ENCODE measurements at places on chromosomes 12 and 14. TPM values are rescaled to one million over a fixed set of nuclear protein-coding genes. Genes with fewer than 3 reads are reported as not detected.

DNA sequence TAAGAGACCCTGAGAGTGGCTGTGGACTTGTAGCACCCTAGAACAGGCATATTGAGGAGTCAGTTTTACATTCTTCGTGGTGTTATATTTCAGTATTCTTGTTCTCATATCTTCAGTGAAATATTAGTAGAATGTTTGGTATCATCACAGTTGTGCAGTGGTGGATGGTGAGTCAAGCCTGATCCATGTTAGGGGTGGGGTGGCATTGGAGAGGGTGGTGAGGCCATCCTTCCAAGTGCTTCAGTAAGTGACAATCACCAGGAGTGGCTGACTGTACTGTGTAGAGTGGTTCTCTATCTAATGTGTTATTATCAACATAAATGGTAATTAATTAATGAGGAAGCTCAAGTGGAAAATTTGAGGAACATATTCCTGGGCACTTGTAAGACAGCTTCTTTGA, 197.7 kb upstream of the SLC16A7 start:
- DNase-seq, result no peak

DNA sequence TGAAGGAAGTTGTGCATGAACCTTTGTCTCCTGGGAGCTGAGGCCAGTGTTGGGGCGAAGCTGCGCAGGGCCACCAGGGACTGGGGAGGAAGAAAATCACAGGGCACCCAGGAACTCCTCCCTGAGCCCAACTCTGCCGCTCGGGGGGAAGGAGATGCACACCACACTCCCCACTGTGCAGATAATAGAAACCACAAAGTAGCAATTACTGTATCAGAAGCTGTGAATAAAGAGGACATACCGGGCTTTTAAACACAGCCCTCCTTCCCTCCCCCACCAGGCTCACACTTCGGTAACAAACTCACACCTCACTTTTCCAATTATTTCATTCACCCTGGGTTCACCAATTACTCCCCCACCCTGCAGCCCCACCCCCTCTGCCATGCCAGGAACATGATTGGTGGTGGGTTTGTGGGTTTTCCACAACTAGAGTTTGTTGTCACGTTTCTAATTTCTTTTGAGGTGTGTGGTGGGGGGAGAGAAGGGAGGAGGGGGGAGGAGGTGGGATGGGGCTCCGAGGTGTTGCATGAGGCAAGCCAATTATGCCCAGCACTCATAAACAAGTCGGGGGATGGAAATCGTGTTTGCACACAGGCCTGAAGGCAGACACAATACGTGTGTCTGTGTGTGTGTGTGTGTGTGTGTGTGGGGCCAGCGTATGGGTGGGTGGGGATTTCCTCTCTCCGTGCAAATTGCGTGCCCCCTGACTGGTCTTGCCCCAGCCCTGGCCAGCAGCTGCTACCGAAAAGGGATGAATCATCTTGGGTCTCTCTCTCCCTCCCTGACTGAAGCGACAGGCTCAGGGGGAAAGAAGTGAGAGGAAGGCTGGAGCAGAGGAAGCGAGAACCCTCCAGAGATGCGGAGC, 103.3 kb downstream of the RBM19 start:
- DNase-seq, result no peak

RND1 gene
- not detected for total RNA-seq

- DNase-seq, result no peak
Measured at GRCh38 chr14:104249706-104250105, 111.3 kb downstream of the KIF26A start.

KIF26A gene
- total RNA-seq, result 3.0 TPM

GRCh38 chr12:132367071-132367851, 37.9 kb upstream of the GALNT9 start:
- DNase-seq, result no peak

DNA sequence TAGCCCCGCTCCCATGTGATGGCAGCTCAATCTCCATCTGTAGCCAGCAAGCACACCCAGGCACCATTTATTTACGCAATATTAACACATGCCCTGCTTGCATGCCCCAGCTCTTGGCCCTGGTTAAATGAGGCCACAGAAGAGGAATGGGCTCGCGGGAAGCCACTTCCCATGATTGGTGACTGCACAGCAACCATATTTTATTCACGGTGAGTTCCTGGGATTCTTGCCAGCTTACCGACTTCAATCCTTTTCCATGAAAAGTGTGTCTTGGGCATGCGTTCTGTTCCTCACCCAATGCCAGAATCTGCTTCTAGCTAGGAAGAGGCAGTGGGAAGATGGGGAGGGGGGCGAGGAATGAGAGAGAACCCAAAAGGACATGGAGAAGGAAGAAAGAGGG, 54.7 kb downstream of the PITPNM2 start:
- DNase-seq, result no peak

RARG gene
- 26.5 TPM for total RNA-seq

OR6C70 gene
- total RNA-seq, result not detected

- DNase-seq, result no peak
Measured at GRCh38 chr12:22088886-22089285, 42.9 kb downstream of the CMAS start.

TMCC3 gene
- 5.8 TPM for total RNA-seq

GRCh38 chr14:45135156-45135555, 574 bp upstream of the FANCM start:
- peak; percentile 57 for DNase-seq

- DNase-seq, result peak; percentile 74
Measured at GRCh38 chr14:90820958-90821357, 4.7 kb upstream of the TTC7B start.

GRCh38 chr12:130214686-130215395, 52.6 kb downstream of the FZD10 start:
- DNase-seq, result no peak

PRB2 gene
- total RNA-seq, result not detected

GRCh38 chr12:68805592-68806120, 2.3 kb upstream of the MDM2 start:
- no peak for DNase-seq

RAB15 gene
- total RNA-seq, result 5.4 TPM

DNA sequence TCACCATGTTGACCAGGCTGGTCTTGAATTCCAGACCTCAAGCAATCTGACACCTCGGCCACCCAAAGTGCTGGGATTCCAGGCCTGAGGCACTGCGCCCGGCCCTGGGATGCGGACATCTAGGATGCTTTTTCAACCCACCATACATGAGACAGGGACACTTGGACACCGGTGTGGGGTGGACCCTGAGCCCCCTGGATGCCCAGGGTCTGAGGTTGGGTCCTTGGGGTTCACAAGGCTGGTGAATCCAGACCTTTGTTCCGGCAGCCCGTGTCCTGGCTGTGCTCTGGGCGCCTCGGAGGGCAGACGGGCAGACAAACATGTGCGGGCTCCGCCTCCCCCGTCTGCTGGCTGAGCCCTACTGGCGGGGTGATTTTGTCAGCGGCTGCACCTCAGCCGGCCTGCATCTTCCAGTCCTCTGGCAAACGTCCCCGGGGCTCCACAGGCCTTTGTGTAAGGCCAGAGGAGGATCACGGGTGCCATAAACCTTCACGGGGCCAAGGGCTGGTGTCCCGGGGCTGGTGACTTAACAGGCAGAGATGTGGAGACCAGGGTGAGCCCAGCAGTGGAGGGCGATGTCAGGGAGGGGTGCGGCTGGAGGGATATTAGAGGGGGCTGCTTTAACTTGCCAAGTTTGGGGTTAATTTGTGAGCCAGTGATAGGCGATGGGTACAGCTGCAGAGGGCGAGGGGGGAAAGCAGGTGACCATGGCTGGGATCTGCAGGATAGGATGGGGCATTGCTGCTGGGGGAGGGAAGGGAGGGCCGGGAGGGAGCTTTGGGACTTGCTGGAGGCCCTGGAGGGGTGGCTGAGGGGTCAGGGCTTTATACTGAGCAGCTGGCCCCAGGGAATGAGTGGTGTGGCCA, 5.8 kb downstream of the ASPG start:
- peak; percentile 25 for DNase-seq

DNA sequence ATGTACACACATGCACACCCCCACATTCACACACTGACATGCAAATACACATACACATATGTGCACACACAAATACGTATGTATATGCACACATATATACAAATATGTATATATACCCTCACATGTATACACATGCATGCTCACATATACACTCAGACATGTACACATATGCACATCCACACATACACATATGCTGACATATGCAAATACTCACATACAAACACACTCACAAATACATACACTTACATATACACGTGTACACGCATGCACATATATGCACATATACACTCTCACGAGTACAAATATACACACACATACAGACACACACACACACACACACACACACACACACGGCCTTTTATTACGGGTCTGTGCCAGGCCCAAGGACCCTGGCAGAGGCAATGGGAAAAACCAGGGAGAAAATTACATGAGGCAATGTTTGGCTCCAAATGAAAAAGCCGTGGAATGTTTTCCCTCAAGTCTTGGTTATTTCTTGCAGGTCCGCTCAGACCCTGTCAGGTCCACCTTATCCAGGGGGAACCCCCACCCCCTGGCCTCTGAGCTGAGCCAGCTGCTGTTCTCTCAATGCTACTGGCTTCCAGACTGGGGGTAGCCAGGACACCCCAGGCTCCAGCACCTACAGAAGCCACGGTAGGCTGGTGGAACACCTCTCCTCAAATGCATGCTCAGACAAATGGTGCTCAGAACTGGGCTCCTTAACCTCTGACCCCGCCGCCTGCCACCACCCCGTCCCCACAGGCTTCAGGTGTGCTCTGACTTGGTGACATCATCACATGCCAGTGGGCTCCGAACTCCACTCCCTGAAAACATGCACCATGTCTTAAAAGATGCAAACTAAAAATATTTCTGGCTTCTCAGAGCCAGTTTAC, 54.7 kb downstream of the BCL11B start:
- no peak for DNase-seq

- peak; percentile 80 for DNase-seq
Measured at GRCh38 chr12:79737875-79738718, 47.3 kb upstream of the PAWR start.

DNA sequence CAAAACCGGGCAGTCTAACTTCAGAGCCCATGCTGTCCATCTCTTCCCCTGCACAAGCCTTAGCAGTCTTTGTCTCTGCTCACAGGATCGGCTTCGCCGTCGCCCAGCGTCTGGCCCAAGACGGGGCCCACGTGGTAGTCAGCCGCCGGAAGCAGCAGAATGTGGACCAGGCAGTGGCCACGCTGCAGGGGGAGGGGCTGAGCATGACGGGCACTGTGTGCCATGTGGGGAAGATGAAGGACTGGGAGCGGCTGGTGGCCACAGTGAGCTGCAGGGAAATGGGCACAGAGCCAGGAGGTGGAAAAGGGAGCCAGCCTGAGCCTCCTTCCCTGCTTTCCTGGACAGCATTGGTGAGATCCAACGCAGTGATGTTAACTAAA, 14.2 kb upstream of the CARMIL3 start:
- peak; percentile 50 for DNase-seq

COA8 gene
- 21.4 TPM for total RNA-seq

TRHDE gene
- 0.89 TPM for total RNA-seq

SAMD15 gene
- total RNA-seq, result 0.73 TPM

GRCh38 chr14:31362746-31363145, 57.6 kb downstream of the HEATR5A start:
- DNase-seq, result no peak

GRCh38 chr12:3076730-3077571, at the start of gene TSPAN9:
TSPAN9 (plus strand) TSS chr12:3077379; CDS start chr12:3201194, 123,815 bp downstream.
- peak; percentile 87 for DNase-seq

ACSS3 gene
- total RNA-seq, result 28.5 TPM

DNA sequence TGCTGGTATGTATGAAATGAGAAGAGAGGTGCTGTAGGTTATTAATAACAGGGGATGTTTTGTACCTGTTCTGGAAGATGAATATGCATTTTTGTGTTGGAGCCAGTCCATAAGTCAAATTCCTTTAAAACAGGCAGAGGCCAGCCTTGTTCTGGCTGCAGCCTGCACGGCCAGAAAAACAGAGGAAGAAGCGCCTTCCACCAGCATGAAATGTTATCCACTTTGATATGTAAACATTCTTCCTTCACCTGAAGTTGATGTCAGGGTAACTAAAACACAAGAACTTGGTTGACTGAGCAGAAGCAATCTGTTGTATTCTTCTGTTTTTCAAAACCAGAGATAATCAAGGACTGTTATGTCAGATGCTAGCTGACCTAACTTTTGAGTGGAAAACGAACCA, 237.9 kb upstream of the PLEKHG7 start:
- no peak for DNase-seq

- no peak for DNase-seq
Measured at GRCh38 chr14:66493750-66494149, 7.6 kb downstream of the CCDC196 start.

ARHGEF40 gene
- 171 TPM for total RNA-seq

DNA sequence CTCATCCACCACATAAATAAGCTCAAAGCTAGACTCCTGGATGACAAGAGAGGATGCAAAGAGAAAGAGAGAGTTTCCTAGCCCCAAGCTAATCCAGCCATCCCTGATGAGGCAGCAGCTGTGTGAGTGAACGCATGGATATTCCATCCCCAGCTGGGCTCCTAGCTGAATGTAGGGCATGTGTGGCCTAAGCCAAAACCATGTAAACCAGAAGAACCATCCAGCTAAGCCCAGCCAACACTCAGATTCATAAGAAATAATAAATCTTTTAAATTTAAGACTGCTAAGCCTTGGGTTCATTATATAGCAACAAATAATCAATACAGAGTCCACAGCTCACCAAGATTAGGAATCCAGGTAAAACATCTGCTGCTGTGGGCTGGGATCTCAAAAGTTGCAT, 94.3 kb downstream of the TNFAIP2 start:
- DNase-seq, result no peak

C3AR1 gene
- 8.8 TPM for total RNA-seq

GRCh38 chr12:106288494-106289195, 13.9 kb upstream of the TCP11L2 start:
- no peak for DNase-seq

GRCh38 chr14:62428429-62429203, 616.6 kb downstream of the KCNH5 start:
- DNase-seq, result no peak

AJUBA gene
- total RNA-seq, result 13.3 TPM

GRCh38 chr14:63654346-63654745, 12.7 kb upstream of the WDR89 start:
- no peak for DNase-seq

- no peak for DNase-seq
Measured at GRCh38 chr12:57456737-57457490, 1.8 kb downstream of the INHBE start.

DNA sequence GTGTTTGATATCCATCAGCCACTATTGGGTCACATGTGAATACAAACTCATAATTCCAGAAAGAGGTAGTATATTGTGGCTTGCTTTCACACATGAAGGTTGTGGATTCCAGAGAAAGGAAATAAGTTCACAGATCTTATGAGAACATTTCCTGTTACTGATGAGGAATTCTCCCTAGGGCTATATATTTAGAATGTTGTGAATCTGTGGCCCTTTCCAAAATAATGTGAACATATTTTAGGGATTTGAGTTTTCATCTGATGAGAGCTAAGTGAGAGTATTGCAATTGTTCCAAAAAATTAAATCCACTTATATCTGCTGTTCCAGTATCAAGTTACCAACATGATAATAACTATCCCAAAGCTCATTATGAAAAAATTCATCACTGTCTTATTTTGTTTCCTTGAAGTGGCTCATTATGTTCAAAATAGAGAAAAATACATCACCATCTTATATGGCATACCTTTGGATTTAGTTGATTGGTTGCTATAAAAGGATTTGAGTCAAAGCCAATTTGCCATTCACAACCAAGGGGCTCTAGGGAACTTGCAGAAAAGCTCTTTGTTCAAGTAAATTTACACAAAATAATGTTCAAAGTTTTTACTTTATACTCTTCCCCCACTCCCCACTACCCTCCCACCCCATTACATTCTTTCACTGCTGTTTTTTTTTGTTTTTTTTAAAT, 76.3 kb downstream of the MYRFL start:
- DNase-seq, result no peak

GRCh38 chr12:115398311-115398781, 714.4 kb upstream of the TBX3 start:
- no peak for DNase-seq

TEAD4 gene
- total RNA-seq, result 8.3 TPM

Data from stomach (tissue), 19 donors.